NCI-H2107 (cell line): ENCODE measurements at places on chromosomes 1 and 21.

- no peak for DNase-seq
Observed at GRCh38 chr1:186325239-186325638, 49.8 kb downstream of the TPR start.

GRCh38 chr1:221164029-221164428, 284.8 kb downstream of the HLX start:
- DNase-seq: no peak

DNA sequence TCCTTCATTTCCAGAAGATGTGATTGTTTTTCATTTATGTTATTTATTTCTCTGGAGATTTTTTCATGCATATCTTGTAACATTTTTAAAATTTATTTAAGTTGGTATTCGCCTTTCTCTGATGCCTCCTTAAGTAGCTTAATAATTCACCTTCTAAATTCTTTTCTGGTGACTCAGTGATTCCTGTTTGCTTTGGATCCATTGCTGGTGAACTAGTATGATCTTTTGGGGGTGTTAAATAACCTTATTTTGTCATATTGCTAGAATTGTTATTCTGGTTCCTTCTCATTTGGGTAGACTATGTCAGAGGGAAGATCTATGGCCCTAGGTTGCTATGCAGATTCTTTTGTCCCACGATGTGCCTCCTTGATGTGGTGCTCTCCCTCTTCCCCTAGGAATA, 1347.2 kb upstream of the B3GALT2 start:
- no peak for DNase-seq

- DNase-seq: no peak
Observed at GRCh38 chr1:115118086-115118485, 28.8 kb upstream of the TSPAN2 start.

DNA sequence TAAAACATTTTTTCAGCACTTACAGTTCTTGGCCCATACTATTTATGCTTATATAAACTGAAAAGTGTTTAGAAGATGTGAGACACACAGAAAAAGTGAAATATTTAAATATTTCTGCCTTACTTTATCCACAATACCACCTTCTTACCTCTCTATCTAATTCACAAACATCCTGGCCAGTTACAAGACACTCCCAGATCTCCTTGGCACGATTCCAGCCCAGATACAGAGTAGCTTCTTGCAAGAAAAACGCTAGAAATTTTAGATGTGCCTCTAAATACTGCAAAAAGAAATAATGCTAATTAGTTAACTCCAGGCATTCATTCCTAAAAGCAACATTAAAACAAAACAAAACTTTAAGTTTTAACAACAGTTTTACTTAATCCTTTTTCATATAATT, 68.4 kb downstream of the USP24 start:
- no peak for DNase-seq

DNA sequence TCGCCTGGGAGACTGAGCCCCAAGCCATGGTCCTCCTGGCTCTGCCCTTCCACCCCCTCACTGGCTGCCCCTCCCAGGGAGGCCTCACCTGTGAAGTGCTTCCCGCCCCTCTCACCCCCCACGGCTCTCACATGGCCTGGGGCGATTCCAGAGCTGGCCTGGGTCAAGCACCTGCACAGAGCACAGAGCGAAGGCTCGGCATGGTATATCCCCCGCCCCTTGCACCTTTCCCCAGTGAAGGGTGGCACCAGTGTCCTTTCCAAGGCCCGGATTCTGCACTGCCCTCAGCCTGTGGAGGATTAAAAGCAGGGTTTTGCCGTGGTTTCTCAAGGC, 1.1 kb upstream of the AJAP1 start:
- no peak for DNase-seq

- no peak for DNase-seq
Observed at GRCh38 chr1:231778009-231778719, 151.6 kb downstream of the DISC1 start.

GRCh38 chr1:52328615-52329014, 37.4 kb downstream of the CC2D1B start:
- DNase-seq: no peak

DNA sequence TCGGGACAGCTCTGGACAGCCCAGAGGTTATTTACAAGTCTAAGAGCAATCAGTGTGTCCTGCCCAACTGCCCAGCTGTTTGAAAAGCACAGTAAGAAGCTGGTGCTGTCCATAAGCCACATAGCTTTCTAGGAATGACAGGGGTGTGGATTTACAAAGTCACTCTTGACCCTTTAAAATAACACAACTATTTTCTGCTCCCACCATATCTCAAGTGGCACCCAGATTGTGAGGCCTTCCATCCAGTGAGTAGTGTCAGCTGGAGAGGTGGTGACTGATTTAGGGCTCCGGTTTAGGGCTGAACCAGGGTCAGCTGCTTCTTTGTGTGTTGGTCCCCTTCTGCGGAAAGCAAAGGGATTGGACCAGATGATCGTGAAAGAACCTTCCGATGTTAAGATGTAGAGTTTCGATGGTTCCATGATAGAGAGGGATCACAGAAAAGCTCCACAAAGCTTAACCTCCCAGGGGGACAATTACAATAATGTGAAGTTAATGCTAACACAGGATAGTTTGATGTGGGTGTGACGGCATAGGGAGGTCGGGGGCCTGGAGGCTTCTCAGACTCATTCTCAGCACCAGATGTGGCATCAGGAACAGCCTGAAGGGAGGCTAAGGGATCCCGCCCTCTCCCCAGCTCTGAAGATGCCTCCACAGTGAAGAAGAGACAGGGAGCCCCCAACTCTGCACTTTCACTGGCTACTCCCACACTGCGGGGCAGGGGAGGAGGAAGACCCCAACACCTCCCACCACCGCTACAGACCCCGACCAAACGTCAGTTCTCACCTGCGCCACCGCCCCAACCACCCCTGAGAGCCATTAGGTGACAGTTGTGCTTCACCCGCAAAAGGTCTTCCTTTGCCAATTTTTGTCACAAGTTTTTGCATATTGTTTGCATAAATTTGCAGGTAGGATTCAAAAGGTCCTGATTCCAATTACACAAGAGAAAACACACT, 40.6 kb downstream of the LRRC3 start:
- DNase-seq: no peak
